HS-5 (cell line): ENCODE measurements at places on chromosomes 12 and 14.

DNA sequence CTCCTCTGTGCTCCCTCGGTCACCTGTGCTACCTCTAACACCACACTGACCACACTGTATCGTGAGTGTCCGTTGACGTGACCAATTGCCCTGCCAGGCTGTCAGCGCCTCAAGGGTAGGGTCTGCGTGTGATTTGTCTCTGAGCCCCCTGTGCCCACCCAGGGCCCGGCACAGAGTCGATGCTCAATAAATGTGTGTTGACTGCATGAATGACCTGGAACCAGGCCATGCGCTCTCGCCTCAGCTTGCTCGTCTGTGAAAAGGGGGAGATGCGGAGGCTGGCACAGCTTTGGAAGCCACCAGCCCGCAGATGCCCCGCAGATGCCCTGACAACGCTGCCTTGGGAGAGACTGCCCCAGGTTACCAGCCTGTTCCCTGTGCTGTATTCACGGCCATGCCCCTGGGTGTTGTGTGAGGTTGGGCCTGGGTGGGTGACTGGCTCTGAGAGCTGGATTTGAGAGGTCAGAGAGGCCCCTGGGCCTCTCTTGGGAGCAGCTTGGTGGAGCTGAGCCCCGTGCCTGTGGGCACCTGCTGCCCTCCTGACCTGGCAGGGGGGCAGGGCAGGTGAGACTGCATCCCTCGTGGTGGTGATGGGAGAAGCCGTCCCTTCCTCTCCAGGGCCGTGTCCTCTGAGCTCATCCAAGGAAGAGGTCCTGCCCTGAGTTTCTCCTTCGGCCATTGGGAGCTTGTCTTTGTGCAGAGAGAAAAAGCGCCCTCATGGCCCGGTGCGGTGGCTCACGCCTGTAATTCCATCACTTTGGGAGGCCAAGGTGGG lies 43.2 kb downstream of the CYP46A1 start:
- DNase-seq: no peak

GRCh38 chr12:54521293-54522060 lies 23.9 kb downstream of the NCKAP1L start:
- no peak for DNase-seq

GRCh38 chr12:67271976-67272375 lies 2.8 kb downstream of the CAND1 start:
- no peak for DNase-seq

DNA sequence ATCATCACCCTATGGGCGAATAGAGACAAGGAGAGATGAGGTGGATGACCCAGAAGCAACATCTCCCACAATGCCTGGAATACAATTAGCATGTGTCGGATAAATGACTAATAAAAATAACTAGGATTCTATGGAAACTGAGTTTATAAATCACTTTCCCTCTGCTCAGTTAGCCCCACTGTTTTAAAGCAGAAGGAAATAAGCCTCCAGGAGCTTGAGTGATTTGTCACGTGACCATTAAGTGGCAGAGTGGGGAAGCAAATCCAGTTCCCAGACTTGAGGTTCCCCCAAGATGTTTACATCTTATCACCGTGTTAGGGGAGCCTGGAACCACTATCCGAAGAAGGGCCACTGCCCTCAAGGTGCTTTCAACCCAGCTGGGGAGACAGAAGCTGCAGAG lies 136.5 kb upstream of the CCND2 start:
- DNase-seq: no peak

DNA sequence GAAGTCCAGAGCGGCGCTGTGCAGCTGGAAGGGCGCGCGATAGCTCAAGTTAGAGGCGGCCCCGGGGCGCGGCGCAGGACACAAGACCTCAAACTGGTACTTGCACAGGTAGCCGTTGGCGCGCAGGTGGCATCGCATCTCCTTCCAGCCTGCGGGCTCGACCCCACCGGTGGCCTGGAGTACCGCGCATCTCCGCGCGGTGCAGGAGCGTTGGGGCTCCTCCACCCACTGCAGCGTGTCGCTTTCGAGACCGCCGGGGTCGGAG lies 553 bp downstream of the CLEC14A start:
- no peak for DNase-seq

DNA sequence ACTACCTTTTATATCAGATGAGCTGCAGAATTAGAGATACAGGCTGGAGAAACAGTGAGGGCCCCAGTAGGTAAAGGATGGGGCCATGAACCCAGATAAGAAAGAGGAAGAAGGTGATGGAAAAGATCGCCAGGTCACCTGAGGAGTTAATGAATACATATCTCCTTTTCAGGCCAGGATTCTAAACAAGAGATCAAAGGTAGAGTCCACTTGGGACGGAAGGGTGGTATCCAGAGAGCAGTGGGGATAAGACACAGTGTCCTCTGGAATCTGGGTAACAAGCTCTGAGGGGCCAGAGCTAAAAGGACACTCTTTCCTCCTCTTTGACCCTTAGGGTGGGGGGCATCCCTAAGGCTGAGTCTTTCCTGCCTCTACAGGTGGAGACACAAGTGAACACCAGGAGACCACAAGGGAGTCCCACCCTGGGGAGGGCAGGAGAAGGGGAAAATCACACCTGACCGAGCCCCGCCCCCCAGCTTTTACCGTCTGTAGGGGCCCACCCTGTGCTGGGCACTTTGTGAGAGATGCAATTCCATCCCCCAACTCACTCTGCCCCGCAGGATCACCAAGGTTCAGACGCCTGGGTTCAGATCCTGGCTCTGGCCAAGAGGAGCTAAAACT lies 27.3 kb downstream of the SERPINA1 start:
- DNase-seq: no peak

DNA sequence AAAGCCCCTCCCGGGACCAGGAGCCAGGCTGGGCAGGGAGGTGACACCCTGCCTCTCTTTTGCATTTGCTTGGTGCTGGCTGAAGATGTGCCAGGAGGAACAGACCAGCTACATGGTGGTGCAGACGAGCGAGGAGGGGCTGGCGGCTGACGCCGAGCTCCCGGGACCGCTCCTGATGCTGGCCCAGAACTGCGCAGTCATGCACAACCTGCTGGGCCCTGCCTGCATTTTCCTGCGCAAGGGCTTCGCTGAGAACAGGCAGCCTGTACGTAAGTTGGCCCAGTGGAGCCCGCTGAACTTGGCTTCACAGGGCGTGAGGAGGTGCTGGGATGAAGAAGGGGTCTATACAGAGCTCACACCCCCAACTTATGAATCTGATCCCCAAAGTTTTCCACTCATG lies 15.6 kb downstream of the CABP1 start:
- DNase-seq: no peak

DNA sequence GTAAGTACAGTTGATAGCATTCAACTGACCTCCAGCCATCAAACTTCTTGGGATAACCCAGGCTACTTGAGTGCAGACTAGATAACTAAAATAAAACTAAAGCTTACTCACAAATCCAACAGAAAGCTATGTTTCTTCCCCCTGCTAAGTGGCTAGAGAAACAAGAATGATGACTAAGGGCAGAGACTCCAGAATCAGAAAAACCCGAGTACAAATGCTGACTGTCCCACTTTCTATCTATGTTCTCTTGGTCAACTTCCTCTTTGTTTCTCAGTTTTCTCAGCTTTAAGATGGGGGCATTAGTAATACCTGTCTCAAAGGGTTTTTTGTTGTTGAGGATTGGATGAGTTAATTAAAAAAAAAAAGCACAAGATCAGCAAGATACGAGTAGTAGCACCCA lies 6.1 kb upstream of the NUAK1 start:
- no peak for DNase-seq

- no peak for DNase-seq
These were observed 101.1 kb downstream of the BMP4 start for GRCh38 chr14:53855574-53855973.

DNA sequence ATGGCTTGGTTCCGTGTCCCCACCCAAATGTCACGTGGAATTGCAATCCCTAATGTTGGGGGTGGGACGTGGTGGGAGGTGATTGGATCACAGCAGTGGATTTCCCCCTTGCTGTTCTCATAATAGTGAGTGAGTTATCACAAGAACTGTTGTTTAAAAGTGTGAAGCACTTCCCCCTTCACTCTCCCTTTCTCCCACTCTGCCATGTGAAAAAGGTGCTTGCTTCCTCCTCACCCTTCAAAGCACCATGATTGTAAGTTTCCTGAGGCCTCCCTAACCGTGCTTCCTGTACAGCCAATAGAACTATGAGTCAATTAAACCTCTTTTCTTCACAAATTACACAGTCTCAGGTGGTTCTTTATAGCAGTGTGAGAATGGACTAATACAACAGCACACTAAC lies 5.3 kb upstream of the CEP128 start:
- no peak for DNase-seq

DNA sequence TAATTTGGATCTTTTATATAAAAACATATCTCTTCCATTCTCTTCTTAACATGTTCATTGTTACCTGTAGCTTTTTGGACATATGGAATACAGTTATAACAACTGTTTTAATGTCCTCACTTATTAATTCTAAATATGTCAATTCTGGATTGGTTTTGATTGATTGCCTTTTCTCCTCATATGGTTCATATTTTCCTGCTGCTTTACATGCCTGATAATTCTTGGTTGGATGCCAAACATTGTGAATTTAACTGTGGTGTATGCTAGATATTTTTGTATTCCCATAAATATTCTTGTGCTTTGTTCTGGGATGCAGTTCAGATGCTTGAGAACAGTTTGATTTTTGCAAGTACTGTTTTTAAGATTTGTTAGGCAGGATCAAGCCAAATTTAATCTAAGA lies 10.8 kb downstream of the C14orf132 start:
- DNase-seq: no peak

GRCh38 chr12:104411826-104412641 lies 44.7 kb upstream of the CHST11 start:
- no peak for DNase-seq

DNA sequence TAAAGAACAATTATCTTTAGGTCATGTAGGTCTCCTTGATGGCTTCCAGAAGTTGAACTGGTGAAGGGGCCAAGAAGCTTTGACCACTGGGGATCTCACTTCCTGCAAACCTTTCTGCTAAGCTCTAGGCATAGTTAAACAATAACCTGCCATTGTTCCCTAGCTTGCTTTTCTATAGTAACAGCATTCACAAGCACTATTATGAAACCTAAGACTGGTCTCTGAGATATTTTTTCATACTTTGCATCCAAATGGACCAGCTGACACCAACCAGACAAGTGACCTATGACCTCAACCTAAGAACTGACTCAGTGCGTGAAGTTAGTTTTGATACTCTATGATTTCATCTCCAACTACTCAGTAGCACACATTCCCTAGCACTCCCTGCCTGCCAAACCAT lies 129.1 kb downstream of the PTPRB start:
- no peak for DNase-seq

DNA sequence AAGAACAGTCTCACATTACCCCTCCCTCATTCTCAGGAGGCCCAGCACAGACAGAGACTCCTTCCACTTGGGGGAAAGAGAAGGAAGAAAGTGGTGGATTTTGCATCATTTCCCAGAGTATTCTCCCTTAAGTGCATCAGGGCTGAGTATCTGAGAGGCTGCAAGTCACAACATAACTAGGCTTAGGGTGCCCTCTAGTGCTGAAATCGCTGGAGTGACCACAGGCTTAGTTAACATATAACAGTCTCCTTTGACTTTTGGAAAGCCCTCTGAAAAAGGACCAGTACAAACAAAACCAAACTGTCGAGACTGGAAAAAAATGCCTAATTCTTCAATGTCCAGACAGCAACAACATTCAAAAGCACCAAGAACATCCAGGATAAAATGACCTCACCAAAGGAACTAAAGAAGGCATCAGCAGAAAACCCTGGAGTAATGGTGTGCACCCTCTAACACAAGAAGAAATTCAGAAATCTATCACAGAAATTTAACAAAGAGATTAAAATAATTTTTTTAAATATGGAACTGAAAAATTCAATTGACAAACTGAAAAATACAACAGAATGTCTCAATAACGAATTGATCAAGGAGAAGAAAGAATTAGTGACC lies 412.3 kb downstream of the RPS29 start:
- DNase-seq: peak; percentile 56

DNA sequence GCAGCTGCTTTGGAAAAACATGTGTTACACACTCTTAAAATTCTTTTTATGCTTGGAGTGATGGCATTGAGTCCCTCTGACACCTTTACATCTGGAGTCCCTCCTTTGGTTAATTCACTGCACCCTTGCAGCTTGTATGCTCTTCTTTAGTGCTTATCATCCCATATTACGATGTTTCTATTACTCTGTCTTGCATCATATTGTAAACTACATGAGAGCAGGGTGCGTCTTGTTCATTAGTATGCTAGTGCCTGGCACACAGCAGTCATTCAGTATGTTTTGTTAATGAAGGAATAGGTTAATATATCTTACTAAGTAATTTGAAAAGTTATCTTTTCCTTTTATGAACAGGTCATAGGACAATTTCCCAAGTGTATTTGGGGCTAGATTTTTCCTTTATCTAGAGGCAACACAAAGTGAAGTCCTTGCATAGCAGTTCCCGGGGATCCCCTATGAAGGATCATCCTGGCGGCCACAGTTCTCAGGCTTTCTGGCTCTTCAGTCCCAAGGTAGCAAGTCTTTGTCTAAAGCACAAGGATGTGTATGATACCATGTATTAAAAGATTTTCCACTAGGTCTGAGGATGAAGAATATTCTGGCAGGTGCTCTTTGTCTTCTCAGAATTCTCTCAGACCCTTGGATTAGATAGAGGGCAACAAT lies 363.8 kb downstream of the FUT8 start:
- DNase-seq: no peak

GRCh38 chr12:103557628-103558010 lies 29.5 kb upstream of the STAB2 start:
- no peak for DNase-seq

DNA sequence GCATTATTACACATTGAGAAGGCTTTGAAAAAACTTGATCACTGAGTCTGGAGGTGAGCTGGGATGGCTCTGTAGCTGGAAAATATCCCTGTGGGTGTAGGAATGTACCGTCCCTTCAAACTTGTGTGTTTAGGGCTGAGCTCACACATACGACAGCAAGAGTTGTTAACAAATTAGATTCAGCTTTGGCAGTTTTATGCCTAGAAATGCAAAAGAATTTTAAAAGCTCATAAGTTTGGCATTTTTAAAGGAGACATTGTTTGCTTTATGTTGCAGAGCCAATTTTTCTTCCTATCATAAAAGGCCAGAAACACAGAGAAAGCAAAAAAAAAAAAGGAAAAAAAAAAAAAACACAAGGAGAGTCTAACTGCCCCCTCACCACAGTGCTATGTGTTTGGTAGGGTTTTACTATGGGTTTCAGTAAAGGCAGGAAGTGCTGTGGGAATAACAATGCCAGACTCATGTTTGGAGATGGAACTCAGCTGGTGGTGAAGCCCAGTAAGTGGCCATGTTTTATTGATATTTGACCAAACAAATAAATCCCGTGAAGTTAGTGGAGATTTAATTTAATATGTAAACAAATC lies 78.4 kb downstream of the DAD1 start:
- DNase-seq: no peak

- no peak for DNase-seq
These were observed 50.7 kb downstream of the A2M start for GRCh38 chr12:9064815-9065606.

DNA sequence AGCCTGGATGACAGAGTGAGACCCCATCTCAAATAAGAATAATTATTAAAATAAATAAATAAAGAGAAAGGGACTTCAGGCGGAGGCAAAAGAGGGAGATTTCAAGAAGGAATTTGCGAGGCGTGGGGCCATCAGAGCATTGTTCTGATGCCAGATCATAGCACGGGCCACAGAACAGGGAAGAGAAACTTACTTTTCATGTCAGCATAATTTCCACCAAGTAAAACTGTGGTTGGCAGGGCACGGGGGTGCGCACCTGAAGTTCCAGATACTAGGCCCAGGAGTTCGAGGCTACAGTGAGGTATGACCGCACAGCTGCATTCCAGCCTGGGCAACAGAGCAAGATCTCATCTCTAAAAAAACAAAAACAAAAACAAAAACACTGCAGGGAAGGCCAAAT lies 11.0 kb upstream of the PLBD1 start:
- no peak for DNase-seq

GRCh38 chr14:22478247-22478646 lies 110.8 kb downstream of the DAD1 start:
- DNase-seq: no peak

GRCh38 chr12:67813456-67813904 lies 164.9 kb downstream of the DYRK2 start:
- peak; percentile 82 for DNase-seq
